ENCODE measurements at places on chromosomes 6 and 20.

DNA sequence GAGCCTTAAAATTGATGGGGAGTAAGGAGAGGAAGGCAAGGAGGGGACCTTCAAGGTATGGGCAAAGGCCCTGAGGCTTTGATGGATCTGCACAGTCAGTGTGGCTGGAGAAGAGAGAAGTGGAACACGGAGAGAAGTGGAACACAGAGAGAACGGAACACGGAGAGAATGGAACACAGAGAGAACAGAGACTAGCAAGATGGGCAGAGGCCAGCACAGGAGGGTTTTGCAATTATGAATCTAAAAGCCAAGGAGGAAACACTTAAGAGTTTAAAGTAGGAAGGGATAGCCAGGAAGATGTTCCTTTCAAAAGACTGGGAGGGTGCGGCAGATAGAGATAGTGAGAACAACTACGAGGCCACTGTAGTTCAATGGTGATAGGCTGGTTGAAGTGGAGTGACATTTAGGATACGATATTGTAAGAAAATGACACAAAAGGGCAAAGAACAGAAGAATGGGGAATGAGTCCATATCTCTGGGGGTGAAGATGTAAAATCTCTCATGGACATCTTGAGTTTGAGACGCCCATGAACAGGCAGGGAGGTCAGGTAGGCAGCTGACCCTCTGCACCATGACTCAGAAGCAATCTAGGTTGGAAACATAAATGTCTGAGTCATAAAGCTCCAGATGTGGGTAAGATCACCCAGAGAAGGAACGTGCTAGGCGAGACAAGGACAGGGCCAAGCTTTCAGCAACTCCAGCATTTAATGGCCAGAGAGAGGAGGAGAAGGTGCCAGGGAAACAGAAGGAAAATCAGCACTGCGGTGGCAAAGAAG lies 25.4 kb downstream of the ZMYND8 start:
- DNase-seq: no peak

GRCh38 chr6:20620043-20620442 lies 85.8 kb downstream of the CDKAL1 start:
- DNase-seq: no peak

- DNase-seq: no peak
Observed at GRCh38 chr20:54347166-54347833, 128.1 kb upstream of the DOK5 start.

- no peak for DNase-seq
Observed at GRCh38 chr6:13848522-13849150, 34.3 kb upstream of the MCUR1 start.

GRCh38 chr6:161318456-161318855 lies 44.6 kb upstream of the AGPAT4 start:
- no peak for DNase-seq

DNA sequence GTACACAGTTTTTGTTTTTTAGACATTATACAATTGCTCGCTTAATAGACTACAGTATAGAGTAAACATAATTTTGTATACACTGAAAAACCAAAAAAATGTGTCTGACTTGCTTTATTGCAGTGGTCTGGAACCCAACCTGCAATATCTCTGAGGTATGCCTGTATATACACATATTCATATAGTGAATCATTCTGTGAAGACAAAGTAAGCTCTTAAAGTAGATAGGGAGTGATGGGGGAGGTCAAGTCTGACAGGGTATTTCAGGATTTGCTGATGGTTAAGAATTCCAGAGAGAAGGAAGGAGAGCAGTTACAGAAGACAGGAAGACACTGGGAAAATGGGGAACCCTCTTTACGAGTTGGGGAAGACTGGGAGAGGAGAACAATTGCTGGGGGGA lies 417.9 kb downstream of the CD109 start:
- DNase-seq: no peak

DNA sequence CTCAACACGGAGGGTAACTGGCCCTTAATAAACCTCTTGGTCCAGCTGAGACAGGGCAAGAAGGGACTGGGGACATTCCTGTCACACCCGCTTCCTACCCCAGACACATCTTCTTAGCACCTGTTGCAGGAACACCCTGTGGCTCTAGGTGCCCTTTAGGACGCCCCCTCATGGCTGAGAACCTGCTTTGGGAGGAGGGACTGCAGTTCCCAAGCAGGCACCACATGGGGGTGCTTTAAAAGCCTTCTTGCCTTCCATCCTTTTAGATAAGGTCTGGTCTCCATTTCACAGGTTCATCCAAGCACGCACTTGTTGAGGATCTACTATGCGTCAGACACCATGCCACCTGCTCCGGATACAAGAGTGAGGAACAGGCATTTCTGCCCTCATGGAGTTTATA lies 26.6 kb downstream of the NSFL1C start:
- peak; percentile 38 for DNase-seq
